Left renal cortex interstitium (tissue), 4 donors: ENCODE measurements at places on chromosomes 16 and 17. TPM values are rescaled to one million over a fixed set of nuclear protein-coding genes. Genes with fewer than 3 reads are reported as not detected.

Gene SMIM5
- polyA plus RNA-seq = 9.9 TPM

Gene CCL13
- not detected for polyA plus RNA-seq

Gene TBC1D26
- polyA plus RNA-seq = 0.95 TPM

Gene CCL14
- polyA plus RNA-seq = 14.6 TPM

Gene NUPR1
- 15.9 TPM for polyA plus RNA-seq

Gene TBC1D3G
- not detected for polyA plus RNA-seq
